ENCODE measurements at places on chromosomes 11 and 22.
A peak's percentile ranks its signal among the peaks of the same experiment; 100 is the strongest.

GRCh38 chr22:43154887-43155536 lies 3.7 kb downstream of the TSPO start:
- DNase-seq, result no peak

DNA sequence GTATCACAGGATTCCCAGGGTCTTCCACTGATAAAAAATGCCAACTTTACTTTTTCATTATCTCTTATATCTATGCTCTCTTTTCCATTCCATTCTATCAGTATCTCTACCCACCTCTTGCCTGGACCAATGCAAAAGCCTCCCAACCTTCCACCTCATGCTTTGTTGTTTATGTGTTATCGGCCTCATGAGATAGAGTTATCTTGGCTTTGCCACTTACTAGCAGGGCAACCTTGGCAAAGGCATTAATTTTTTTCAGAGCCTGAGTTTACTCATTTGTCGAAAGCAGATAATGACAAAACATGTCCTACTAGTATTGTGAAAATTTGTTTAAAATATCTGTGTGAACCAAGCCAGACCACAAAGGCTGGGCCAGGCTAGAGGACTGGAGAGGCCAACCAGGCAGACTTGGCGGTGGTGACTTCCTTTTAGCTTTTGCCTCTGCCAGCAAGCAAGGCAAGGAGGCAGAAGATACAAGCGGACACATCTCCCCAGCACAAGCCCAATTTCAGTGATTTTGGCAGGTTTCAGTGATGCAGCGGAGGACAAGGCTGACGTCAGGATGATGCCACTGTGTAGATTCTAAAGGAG lies 106.9 kb downstream of the ADAMTS15 start:
- no peak for DNase-seq

DNA sequence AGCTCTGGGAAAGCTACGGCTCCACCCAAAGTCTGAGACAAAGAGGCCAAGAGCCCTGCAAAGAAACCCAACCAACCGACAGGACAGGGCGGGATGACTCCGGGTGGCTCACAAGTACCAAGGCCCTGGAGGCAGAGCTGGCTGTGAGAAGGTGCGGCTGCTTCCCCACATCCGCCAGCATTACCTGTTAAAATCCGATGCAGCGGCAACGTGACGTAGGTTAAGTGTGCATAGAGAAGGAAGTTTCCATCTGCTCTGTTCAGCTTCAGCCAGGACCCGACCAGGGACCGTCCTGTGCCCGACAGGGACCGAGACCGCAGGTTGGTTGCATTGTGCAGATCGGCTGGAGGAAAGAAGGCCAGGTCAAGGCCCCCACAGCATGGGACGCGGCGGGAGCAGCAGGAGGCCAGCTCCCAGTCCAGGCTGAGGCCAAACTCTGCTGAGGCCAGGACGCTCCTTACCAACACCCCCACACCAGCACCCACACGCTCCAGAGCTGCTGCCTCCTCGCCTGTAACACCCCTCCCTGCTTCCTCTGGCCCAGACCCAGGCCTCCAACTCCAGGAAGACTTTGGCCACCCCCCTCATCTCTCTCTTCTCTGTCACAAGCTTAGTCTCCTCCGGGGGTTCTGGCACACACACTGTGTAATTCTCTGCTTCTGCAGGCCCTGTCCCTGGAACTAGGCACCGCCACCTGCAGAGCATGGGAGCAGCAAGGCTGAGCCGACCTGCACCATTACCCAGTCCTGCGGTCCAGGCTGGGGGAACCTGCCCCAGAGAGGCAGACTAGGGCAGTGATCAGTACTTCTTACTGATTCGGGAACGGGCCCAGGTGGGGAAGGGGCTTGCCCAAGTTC lies 34.1 kb downstream of the NUP50 start:
- DNase-seq, result no peak

DNA sequence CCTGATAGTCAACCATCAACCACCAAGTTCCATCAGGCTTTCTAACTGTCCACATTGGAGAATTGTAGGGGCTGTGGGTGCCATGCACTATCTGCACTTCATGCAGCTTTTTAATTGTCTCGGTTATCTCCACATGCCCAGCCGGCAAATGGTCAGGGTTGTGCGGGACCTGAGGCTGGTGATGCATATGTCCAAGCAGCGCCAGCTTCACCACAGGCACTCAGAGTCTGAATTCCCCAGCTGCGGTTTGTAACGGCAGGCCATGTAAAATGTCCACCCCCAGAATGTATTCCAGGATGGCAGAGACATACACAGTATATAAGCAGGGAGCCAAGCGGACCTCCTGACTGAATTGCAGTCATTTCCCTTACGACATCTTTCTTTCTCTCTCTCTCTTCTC lies 435.6 kb downstream of the DYNC2H1 start:
- DNase-seq, result no peak

DNA sequence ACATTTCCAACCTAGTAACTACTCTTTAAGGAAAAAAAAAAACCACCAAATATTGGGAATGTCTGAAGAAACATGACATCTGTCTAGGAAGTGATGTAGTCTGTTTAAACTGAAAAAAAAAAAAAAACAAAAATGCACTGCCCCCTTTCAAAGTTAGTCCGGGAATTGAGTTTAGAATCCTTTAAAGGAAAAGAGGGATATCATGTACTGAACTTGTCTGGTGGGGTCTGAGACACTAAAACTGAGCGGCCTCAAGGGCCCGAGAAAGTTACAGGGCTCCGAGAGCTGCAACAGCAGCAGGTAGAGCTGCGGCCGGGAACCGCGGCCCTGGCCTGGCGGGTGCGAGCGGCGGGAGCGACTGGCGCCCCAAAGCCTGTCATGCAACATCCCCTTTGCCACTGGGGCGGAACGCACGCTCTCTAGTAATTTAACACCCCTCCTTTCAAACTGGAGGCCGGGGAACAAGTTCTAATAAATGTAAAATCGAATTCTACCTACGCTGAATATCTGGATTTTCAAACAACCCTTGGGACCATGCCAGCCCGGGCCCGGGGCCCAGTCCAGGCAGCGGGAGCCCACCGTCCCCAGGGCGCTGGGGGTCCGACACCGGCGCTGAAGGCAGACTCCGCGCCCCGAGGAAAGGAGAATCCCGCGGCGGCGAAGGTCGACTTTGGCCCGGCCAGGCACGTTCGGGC lies 736 bp downstream of the RDX start:
- DNase-seq, result no peak

- no peak for DNase-seq
Measured at GRCh38 chr11:36114095-36114494, 170.2 kb downstream of the LDLRAD3 start.

DNA sequence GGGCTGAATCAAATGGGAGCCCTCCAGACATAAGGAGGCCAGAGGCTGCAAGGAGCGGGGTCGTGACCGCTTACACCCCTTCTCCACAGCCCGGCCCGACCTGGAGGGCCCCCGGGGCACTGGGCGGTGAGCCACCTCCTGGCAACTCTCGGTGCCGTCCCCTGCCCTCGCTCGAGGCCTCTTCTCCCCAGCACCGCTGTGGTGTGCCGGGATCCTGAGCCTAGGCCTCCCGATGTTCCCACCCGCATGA lies 432 bp upstream of the GP1BB start:
- DNase-seq, result no peak

GRCh38 chr22:38830026-38830844 lies 13.6 kb downstream of the NPTXR start:
- no peak for DNase-seq

DNA sequence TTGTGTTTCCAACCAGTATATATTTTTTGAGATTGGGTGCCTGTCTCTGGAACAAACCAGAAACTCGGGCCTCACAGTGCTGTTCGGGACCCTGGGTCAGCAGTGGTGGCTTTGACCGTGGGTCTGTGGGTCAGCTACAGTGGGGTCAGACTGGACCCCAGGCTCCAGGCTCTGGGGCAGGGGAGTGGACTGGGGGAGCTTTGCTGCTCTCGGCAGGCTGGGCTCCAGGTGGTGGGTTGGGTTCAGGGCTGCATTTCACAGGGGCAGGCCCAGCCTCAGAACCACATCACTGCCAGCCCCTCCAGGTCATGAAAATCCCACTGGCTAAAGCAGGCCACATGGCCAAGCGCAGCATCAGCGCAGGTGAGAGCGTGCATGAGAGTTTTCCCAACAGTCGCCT lies 1279.3 kb downstream of the BRD1 start:
- DNase-seq, result no peak

- peak; percentile 77 for DNase-seq
Measured at GRCh38 chr11:125300791-125301218, 136.3 kb downstream of the PKNOX2 start.

DNA sequence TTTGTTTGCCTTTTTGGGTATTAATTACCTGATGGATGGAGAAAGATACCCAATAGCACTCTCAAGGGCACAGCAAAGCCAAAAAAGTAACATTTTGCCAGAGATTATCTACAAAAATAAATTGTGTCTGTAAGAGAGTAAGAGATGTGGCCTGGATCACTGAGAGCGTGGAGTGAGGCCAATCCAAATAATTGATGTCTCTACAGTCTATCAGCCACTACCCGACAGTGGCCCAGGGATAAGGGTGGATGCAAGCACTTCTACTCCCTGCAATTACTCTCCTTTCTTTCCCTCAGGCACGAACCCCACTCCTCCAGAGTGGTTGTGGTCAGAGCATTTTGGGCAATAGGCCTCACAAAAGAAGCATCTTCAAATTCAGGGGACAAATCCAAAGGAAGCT lies 92.3 kb upstream of the ZC3H12C start:
- no peak for DNase-seq

Data from COLO829 (cell line).